ENCODE measurements at places on chromosomes 6 and 20.

DNA sequence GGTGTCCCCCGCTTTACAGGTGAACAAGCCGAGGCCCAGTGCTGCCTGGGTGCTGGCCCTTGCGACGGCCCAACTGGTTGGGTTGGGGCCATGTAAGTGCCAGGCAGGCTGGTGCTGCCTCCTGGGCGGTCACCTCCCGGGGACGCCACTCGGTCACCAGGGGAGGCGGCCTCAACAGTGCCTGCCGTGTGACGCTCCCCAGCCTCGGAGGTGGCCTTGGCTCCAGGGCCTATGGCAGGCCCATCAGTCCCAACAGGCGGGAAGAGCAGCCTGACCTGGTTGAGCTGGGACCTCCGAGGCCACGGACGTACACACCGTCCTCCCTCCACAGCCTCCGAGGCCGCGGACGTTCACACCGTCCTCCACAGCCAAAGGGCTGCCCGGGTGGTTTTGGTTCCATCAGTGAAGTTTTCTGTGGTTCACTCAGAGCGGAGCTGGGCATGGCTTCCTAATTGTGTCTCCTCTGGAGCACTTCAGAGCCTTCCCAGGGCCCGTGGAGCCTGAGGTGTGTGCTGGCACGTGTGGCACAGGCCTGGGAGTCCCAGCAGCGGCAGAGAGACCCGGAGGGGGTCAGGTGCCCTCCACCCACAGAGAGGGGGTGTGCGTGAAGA lies 19.3 kb upstream of the SLCO4A1 start:
- DNase-seq = no peak

GRCh38 chr6:49978332-49979226 lies 9.2 kb upstream of the DEFB113 start:
- no peak for DNase-seq

DNA sequence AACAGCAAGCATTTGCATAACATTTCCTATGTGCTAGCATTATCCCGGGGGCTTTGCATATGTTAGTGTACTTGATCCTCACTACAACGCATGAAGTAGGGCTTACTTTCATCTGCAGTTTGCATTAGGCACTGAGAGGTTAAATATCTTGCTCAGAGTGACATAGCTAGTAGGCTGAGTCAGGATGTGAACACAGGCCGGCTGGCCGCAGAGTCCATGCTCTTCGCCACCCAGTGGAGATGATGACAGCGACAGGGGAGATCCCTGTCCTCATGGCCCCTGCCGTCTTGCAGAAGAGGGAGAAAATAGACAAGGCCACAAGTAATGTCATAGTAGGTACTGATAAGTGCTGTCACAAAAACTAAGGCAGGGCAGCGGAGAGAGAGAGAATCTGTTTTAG lies 46.9 kb downstream of the LYRM4 start:
- DNase-seq = no peak

GRCh38 chr6:81985191-81985590 lies 232.7 kb upstream of the TENT5A start:
- no peak for DNase-seq

- DNase-seq = no peak
Observed at GRCh38 chr20:42082611-42083010, 464.4 kb upstream of the CHD6 start.

GRCh38 chr6:145096846-145097245 lies 638.5 kb downstream of the EPM2A start:
- no peak for DNase-seq

- no peak for DNase-seq
Observed at GRCh38 chr20:32681175-32682084, 7.7 kb upstream of the C20orf203 start.

GRCh38 chr6:14618759-14619418 lies 501.3 kb downstream of the CD83 start:
- DNase-seq = no peak

DNA sequence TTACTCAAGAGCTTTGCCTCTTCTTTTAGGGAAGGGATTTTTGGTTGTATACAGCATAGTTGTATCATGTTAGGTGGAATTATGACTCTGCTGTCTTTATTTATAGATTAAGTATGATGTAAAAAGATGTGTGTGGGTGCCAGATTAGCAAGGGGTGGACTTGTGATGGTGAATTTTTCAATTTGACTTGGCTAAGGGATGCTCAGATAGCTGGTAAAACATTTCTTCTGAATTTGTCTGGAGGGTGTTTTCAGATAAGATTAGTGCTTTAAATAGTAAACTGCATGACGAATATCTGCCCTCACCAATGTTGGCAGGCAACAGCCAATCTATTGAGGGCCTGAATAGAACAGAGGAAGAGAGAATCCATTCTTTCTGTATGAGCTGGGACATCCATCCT lies 173.3 kb upstream of the TNFAIP3 start:
- no peak for DNase-seq

- DNase-seq = no peak
Observed at GRCh38 chr6:111485342-111485741, 2.3 kb upstream of the REV3L start.

- no peak for DNase-seq
Observed at GRCh38 chr6:85015396-85015990, 251.1 kb upstream of the TBX18 start.

- DNase-seq = no peak
Observed at GRCh38 chr6:156191895-156192294, 585.3 kb upstream of the ARID1B start.

- no peak for DNase-seq
Observed at GRCh38 chr20:14997791-14998190, 660.4 kb upstream of the FLRT3 start.

DNA sequence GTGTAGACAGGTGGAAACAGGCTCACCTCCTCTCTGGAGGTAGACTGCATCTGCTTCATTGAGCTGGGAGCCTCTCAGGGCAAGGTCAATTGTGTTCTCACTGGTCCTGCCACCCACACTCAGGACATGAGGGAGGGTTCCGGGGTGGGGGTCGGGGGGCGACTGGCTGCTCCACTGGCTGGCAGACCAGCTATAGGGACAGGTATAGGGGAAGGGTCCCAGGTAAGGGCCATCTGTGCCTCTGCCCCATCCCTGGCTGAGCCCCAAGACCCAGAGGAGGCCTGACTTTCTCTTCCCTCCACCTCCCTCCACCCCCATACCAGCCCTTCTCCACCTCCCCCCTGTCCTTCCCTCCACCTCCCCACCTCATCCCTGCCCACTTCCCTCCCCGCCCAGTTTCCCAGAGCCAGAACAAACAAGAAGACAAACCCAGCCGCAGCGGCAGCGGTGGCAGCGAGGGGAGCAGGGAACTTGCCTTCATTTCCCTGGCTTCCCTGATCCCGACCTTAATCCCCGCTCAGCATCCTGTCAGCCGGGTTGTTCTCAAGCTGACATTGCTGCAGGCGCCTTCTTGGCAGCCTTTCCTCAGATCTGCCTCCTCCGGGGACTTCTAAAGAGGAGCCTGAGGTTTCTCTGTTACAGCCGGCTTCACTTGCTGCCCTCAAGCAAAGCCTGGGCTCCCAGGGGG lies 18.3 kb upstream of the FOXP4 start:
- no peak for DNase-seq

DNA sequence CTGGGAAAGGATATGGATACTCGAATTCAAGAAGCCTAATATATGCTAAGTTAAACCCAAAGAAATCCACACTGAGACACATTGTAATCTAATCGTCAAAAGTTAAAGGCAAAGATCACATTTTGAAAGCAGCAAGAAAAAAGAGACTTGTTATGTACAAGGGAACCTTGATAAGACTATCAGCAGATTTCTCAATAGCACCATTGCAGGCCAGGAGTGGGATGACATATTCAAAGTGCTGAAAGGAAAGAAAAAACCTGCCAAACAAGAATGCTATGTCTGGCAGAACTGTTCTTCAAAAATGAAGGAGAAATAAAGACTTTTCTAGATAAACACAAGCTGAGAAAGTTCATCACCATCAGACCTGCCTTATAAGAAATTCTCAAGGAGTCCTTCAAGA lies 75.2 kb downstream of the COL21A1 start:
- no peak for DNase-seq

- no peak for DNase-seq
Observed at GRCh38 chr20:18808712-18809111, 4.9 kb upstream of the SCP2D1 start.

DNA sequence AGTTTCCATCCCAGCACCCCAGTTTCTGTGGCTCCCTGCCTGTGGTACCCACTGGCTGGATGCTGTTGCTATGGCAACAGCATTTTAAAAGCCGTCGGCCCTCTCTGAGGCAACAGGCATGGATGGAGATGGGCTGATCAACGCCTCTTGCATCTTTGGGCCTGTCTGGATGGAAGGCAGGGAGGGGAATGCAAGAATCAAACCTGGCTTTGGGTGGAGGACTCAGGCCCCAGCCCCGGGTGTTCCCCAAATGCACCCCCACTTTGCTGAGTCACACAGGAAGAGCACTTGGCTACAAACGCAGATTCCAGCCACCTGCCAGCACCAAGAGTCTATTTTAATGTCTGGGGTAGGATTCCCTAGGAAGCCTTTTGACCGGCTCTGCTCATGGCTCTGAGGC lies 45.7 kb upstream of the TGM2 start:
- DNase-seq = peak; percentile 74

- DNase-seq = no peak
Observed at GRCh38 chr6:98601716-98602115, 232.7 kb upstream of the POU3F2 start.

DNA sequence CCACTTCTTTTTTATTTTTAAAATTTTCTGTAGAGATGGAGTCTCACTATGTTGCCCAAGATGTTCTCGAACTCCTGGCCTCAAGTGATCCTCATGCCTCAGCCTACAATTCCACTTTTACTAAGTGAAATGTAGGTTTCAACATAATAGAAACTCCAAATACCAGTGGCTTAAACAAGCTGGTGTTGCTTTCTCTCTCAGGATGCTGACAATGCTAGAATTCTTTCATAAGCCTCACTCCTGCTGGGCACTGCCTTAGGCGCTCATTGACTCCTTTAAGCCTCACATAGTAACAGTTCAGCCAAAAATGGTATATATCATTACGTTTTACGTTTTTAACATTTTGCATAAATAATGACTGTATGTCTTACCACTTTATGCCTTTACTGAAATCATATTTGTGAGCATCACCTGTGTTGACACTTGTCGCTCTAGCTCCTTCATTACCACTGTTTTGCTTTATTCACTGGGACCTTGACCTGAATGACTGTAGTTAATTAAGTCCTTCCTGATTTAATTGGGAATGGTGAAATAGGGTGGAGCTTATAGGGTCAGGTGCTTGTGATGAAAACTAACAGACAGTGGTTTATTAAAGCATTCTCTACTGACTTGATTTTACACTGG lies 3.9 kb upstream of the CST9 start:
- no peak for DNase-seq

- DNase-seq = no peak
Observed at GRCh38 chr6:167858086-167858591, 31.4 kb downstream of the AFDN start.

GRCh38 chr6:125190667-125191066 lies 37.1 kb downstream of the TPD52L1 start:
- DNase-seq = no peak

DNA sequence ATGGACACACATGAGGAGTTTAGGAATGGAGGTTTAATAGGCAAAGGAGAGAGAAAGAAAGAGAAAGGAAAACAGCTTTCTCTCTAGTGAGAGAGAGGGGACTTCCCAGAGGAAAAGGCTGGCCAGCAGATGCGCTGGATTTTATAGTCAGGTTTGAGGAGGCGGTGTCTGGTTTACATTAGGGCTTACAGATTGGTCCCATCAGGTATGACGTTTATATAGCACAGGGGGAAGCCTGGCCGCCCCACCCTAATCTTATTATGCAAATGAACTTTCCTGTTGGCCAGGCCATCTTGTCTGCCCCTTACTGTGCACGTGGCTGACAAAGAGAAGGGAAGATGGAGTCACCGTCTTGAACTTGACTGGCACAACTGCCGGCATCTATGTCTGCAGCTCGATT lies 86.6 kb upstream of the QKI start:
- peak; percentile 39 for DNase-seq

- no peak for DNase-seq
Observed at GRCh38 chr6:128507337-128508310, 12.8 kb downstream of the PTPRK start.

- no peak for DNase-seq
Observed at GRCh38 chr6:170317718-170318117, 11.2 kb downstream of the FAM120B start.

DNA sequence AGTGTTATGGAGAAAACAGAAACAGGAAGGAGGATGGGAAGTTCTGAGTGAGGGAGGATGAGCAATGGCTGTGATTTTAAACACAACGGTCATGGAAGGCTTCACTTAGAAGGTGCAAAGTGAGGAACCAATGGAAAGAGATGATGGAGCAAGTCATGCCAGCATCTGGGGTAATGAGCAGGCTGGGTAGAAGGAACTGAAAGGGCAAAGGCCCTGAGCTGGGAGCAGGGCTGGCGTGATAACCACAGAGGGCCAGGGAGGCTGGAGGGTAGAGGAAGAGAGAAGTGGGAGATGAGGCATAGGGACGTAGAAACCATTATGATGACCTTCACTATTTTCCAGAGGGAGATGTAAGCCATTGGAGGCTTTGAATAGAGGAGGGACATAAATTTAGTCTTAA lies 43.6 kb downstream of the NHLRC1 start:
- DNase-seq = no peak

DNA sequence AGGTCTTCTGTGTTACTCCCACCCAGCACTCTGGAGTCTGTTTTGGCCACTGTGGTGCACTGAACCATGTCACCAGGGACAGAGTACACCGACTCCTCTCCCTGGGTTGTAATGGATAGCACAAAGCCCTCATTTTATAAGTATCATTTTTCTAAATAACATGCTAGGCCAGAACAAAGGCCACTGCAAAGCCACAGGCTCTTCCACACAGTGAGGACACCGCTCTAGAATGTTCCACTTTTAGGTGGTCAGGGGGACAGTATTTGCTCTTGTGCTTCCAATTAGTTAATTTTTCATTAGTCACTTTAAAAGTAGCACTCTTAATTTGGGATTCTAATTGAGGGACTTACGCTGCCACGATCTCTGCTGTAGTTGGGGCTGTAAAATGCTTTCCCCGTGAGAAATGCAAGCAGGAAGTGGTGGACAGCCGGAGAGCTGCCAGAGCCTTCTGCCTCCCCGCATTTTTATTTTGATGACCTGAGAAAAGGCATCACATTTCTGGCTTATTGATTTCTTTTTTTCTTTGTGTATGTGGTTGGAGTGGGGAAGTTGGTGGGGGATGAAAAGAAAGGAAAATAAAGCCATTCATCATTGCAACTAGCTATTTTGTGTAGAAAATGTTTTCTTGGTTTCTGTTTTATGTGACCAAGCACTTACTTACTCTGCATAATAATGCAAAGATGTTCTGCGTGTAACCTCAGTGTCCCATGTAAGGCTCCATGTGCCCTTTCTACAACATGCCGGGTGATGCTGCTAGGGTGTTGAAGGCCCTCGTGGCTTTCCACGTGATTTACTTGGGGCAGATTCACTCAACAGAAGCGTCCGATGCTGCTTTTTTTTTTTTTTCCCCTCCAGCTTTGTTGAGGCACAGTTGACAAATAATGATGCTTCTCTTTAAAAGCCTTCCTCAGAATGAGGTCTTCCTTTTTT lies 195.9 kb downstream of the SASH1 start:
- no peak for DNase-seq
